ENCODE measurements at places on chromosomes 16 and 17.
A peak's percentile ranks its signal among the peaks of the same experiment; 100 is the strongest.

DNA sequence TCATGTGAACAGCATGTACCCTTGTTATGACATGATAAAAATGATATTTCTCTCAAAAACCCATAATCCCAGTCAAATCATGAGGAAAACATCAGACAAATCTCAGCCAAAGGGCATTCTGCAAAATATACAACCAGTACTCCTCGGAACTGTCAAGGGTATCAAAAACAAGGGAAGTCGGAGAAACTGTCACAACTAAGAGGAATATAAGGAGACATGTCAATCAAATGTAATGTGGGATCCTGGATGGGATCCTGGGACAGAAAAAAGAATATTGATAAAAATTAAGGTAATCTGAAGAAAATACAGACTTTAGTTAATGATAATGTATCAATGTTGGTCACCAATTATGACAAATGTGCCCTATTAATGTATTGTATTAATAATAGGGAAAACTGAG lies 15.6 kb upstream of the CDYL2 start:
- no peak for DNase-seq
- H3K36me3 ChIP-seq = no peaks in the 10 kb centered on the region
- peaks cover 5% of the 10 kb centered on the region for H3K27me3 ChIP-seq
- no peaks in the 10 kb centered on the region for H3K4me1 ChIP-seq
- H3K27ac ChIP-seq = no peak overlapping the region
- H3K4me3 ChIP-seq = no peak overlapping the region

GRCh38 chr16:75038036-75038858 lies 39.4 kb downstream of the ZNRF1 start:
- no peak overlapping the region for H3K27ac ChIP-seq
- no peaks in the 10 kb centered on the region for H3K27me3 ChIP-seq
- H3K4me3 ChIP-seq = no peak overlapping the region
- DNase-seq = no peak

GRCh38 chr16:17068524-17068923 lies 402.2 kb downstream of the XYLT1 start:
- H3K4me3 ChIP-seq = no peak overlapping the region
- H3K36me3 ChIP-seq = peaks cover 7% of the 10 kb centered on the region
- H3K27me3 ChIP-seq = no peaks in the 10 kb centered on the region
- peaks cover 7% of the 10 kb centered on the region for H3K4me1 ChIP-seq
- no peak for DNase-seq
- H3K27ac ChIP-seq = no peak overlapping the region

DNA sequence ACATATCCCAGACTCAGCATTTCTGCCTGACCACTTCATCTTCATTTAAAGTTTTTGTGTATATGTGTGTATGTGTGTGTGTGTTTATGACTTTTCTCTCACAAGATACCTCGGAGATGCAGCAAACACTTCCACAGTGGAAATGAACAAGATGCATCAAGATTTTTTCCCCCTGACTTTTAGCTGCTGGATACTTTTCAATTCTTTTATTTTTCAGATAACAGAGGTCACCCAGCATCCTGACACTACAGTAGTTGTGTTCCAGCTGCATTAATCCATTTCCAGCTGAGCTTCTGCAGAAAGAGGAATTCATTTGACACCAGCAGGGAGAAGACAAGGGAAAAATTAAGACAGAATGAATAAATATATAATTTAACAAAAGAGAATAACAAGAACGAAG lies 130.2 kb upstream of the PSMD7 start:
- H3K27me3 ChIP-seq = no peaks in the 10 kb centered on the region
- DNase-seq = no peak
- no peak overlapping the region for H3K4me3 ChIP-seq
- no peak overlapping the region for H3K27ac ChIP-seq

GRCh38 chr16:84138824-84139627 lies 6.0 kb downstream of the HSDL1 start:
- H3K4me3 ChIP-seq = no peak overlapping the region
- H3K36me3 ChIP-seq = peaks cover 6% of the 10 kb centered on the region
- H3K27me3 ChIP-seq = no peaks in the 10 kb centered on the region
- no peak overlapping the region for H3K27ac ChIP-seq
- no peak for DNase-seq

DNA sequence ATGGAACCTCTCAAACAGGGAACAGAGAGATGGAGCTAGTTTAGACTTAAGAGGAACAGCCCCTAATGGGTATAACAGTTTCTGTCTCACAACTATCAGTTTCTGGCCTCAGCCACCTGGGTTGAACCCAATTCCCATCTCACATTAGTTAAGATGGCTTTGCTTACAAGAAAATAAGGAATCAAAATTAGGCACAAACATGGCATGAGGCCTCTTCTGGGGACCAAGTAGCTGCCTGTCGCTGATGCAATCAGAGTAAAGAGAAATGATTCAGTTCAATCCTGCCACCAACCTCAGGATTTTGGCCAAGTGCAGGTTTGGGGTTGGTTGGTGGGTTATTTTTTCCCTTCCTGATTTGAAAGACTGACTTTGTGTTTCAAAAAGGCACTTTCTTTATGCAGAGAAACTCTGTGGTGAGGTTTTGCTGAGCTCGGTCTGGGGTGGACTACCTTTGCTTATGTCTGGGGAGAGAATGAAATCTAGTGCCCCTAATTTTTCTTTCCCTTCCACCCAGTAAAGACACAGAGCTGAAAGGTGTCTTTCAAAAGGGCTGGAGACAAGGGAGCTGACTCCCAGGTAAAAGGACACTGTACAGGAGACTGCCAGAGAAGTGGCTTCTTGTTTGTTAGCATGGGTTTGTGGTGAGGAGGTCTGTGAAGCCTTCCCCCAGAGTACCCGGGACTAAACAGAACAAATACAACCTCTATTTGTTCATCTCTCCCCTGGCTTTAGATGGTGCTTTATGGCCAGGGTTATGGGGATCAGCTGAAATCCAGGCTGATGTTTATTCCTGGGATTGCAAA lies 44.8 kb upstream of the NFAT5 start:
- H3K4me3 ChIP-seq = no peak overlapping the region
- no peaks in the 10 kb centered on the region for H3K36me3 ChIP-seq
- H3K4me1 ChIP-seq = peaks cover 4% of the 10 kb centered on the region
- H3K27ac ChIP-seq = no peak overlapping the region
- DNase-seq = no peak

DNA sequence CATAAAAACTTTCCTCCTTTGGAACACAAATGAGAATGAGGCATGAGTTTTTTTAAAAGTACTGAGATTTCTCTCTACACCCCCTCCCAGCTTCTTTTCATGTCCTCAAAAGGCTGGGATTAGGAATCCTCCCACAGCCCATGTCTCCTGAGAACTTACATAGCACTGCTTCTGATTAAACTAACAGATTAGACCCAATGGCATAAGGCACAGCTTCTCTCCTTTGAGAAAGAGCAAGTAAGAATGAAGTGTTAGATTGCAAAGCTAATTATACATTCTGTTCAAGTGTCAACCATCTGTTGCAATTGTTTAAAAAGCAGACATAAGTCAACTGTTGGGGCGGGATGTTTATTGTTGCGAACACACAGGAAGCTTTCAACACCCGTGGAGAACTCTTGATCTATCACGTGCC lies 715.1 kb downstream of the CDH11 start:
- H3K4me1 ChIP-seq = no peaks in the 10 kb centered on the region
- H3K27ac ChIP-seq = no peak overlapping the region
- no peaks in the 10 kb centered on the region for H3K36me3 ChIP-seq
- no peak overlapping the region for H3K4me3 ChIP-seq

DNA sequence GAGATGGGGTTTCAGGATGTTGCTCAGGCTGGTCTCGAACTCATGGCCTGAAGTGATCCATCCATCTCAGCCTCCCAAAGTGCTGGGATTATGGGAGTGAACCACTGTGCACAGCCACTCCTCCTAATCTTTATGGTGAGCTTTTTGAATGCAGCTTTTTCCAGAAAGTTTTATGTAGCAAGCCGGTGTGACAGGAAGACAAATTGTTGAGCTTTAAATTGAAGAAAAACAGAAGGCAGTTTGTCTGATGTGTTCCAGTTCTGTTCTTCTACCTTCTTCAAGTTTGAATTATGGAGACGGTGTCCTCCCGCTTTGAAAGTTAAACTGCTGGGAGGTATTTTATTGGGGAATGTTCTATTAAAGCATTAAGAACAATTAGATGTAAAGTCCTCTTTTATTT lies 177.1 kb downstream of the SNX29 start:
- peak overlapping the region; percentile 41 for H3K27ac ChIP-seq
- H3K27me3 ChIP-seq = no peaks in the 10 kb centered on the region
- no peak overlapping the region for H3K4me3 ChIP-seq
- H3K36me3 ChIP-seq = no peaks in the 10 kb centered on the region
- H3K4me1 ChIP-seq = peaks cover 9% of the 10 kb centered on the region

- no peaks in the 10 kb centered on the region for H3K27me3 ChIP-seq
- H3K4me3 ChIP-seq = peak overlapping the region; percentile 94
- peaks cover 31% of the 10 kb centered on the region for H3K4me1 ChIP-seq
- peaks cover 15% of the 10 kb centered on the region for H3K36me3 ChIP-seq
- DNase-seq = no peak
- H3K27ac ChIP-seq = peak overlapping the region; percentile 96
These were observed 2.2 kb downstream of the ZNF668 start for GRCh38 chr16:31071861-31072260.

- H3K27me3 ChIP-seq = no peaks in the 10 kb centered on the region
- H3K27ac ChIP-seq = no peak overlapping the region
- peaks cover 53% of the 10 kb centered on the region for H3K36me3 ChIP-seq
- H3K4me3 ChIP-seq = no peak overlapping the region
- H3K4me1 ChIP-seq = no peaks in the 10 kb centered on the region
These were observed 38.4 kb upstream of the STAC2 start for GRCh38 chr17:39264119-39264518.

GRCh38 chr17:74749279-74750038 lies 1.0 kb downstream of the NHERF1 start:
- H3K4me3 ChIP-seq = peak overlapping the region; percentile 99
- peaks cover 66% of the 10 kb centered on the region for H3K4me1 ChIP-seq
- DNase-seq = peak; percentile 31
- peaks cover 62% of the 10 kb centered on the region for H3K36me3 ChIP-seq
- no peaks in the 10 kb centered on the region for H3K27me3 ChIP-seq

- H3K4me3 ChIP-seq = no peak overlapping the region
- no peaks in the 10 kb centered on the region for H3K4me1 ChIP-seq
- no peaks in the 10 kb centered on the region for H3K36me3 ChIP-seq
- peaks cover 16% of the 10 kb centered on the region for H3K27me3 ChIP-seq
These were observed 85.0 kb downstream of the CHD9NB start for GRCh38 chr16:52967744-52968143.

GRCh38 chr17:29383686-29384085 lies 6.5 kb upstream of the TAOK1 start:
- no peaks in the 10 kb centered on the region for H3K4me1 ChIP-seq
- H3K36me3 ChIP-seq = no peaks in the 10 kb centered on the region

DNA sequence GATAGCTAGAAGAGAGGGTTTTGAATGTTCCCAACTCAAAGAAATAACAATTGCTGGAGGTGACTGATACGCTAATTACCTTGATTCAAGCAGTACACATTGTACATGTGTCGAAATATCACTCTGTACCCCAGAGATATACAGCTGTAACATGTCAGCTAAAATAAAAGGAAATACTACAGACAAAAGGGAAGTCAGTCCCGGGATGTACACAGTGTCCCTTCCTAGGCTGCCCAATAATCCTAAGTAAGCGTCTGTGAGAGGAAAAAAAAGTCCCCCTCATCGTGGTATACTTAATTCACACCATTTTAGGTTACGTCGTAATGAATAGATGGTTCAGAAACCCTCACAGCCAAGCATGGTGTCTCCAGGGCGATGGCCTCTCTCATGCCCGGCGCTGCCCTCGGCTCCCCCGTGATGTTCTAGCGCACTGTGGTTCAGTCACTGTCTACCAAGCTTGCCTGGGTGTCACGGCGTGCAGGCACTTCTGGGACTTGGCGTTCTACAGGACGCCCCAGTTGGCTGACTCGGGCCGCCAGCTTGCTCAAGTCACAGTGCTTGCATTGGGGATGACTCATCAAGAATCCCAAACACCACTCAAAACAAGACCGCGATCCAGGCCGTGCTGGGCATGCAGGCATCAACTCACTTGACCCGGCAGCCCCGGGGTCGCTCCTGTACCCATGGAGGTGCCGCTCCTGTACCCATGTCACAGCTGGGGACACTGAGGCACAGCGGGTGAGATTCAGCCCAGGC lies 27.6 kb downstream of the CCDC40 start:
- no peak overlapping the region for H3K27ac ChIP-seq
- H3K4me1 ChIP-seq = no peaks in the 10 kb centered on the region
- H3K36me3 ChIP-seq = no peaks in the 10 kb centered on the region
- no peak for DNase-seq

DNA sequence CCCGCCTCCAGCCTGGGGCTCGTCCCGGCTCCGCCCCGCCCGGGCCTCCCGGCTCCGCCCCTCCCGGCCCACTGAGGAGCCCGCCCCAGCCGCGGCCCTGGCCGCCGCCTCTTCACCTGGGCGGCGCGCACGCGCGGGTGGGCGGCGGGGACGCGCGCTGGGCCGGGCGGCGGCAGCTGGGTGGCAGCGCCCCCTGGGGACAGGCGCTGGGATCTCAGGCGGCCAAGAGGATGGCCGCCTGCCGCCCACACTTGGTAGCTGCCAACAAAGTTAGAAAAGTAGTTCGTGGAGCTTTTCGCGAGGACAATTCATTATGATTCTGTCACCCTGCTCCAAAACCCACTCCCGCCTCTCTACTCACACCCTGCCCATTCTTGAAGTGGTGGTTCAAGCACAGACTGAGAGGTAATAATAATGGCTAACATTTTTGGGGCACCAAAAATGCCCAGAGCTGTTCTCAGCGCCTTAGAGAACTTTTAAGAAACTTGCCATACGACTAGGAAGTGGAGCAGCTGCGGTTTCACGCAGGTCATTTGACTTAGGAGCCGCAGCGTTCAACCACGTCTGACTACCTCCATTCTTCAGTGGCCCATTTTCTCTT lies 340 bp upstream of the MYO1D start:
- peak overlapping the region; percentile 79 for H3K27ac ChIP-seq
- peak; percentile 94 for DNase-seq
- peaks cover 10% of the 10 kb centered on the region for H3K4me1 ChIP-seq
- peak overlapping the region; percentile 59 for H3K4me3 ChIP-seq
- peaks cover 8% of the 10 kb centered on the region for H3K27me3 ChIP-seq
- H3K36me3 ChIP-seq = no peaks in the 10 kb centered on the region

DNA sequence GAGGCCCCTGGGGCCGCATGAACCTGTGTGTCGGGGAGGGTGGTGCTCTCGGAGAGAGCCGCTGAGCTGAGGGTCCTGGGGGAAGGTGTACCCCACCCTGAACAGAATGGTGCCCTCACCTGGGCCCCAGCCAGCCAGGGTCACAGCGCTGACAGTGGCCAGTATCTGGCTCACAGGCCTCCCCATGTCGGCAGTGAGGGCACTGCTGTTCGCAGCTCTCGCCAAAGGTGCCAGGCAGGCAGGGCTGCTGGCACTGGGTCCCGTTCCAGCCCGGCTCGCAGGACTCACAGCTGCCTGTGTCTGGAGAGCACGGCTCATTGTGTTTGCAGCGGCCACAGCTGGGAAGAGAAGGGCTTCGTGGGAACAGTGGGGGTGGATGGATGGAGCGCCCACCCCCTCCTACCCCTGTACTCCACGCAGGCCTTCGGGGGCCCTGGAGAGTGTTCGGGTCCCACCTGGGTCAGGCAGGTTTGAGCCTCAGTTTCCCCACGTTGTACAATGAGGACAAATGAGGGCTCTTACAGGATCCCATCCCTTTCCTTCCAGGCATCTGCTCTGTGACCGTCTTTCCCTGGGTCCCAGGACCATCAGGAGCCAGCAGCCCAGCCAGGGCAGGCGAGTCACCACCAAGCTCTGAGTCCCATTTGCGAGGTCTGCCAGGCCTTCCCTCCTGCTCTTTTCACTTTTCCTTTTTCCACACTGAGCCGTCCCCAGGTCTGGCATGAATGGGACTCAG lies 5.0 kb downstream of the SCARF1 start:
- H3K4me1 ChIP-seq = peaks cover 14% of the 10 kb centered on the region
- peaks cover 11% of the 10 kb centered on the region for H3K36me3 ChIP-seq
- H3K4me3 ChIP-seq = no peak overlapping the region
- no peaks in the 10 kb centered on the region for H3K27me3 ChIP-seq

GRCh38 chr17:60128171-60128859 lies 21.5 kb upstream of the CA4 start:
- H3K27me3 ChIP-seq = peaks cover 20% of the 10 kb centered on the region
- H3K4me1 ChIP-seq = peaks cover 3% of the 10 kb centered on the region
- DNase-seq = no peak
